GM12891 (cell line): ENCODE measurements at places on chromosomes 4 and X.

GRCh38 chr4:8082517-8083055, 76.0 kb downstream of the ABLIM2 start:
- DNase-seq: no peak

DNA sequence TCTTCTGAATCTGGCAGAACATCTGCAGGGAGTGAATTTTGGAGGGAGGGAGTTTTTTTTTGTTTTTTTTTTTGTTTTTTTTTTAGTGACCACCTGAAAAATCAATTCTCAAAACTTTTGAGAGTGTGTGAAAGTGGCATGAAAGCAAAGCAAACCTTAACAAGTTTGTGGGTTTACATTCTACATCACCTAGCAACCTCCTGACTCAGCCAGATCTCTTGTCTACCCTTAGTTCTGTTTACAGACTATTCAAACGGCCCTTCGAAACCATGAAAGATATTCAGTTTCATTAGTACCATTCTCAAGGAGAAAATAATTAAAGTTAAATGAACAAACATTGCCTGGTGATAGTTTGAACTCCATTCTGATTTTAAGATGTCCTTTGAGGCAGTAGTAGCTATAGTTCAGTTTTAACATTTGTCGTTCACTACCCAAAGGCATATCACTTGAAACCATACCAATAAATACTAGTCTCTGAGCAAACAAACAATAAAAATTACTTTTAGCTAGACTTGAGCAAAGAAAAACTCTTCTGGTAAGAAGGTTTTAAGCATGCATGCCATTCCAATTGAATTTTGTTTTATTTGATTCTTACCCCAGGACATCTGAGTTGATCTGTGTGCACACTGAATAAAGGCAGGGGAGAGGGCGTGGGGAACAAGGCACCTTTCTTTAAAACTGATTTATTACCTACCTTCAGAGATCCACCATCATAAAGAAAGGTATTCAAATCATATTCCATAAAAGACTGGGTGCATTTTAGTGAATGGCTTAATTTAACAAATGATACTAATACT, 137.7 kb downstream of the ARX start:
- no peak for DNase-seq

- no peak for DNase-seq
These were observed 93.3 kb downstream of the MAMLD1 start for GRCh38 chrX:150456466-150456865.

- DNase-seq: no peak
These were observed 2340.7 kb downstream of the PCDH7 start for GRCh38 chr4:33060674-33061542.

DNA sequence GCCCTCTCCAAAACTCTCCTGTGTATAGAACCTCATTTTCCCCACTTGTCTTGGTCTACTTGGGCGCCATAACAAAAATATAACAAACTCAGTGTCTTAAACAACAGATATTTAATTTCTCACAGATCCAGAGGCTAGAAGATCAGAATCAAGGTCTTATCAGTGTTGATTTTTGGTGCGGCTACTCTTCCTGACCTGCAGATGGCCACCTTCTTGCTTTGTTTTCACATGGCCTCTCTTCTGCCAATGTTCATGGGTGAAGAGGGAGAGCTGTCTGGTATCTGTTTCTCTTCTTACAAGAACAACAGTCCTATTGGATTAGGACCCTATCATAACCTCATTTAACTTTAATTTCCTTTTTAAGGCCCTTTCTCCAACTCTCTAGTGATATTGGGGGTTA, 177.3 kb downstream of the PABPC4L start:
- DNase-seq: no peak

GRCh38 chrX:51151734-51152133, 180.9 kb upstream of the NUDT10 start:
- no peak for DNase-seq

DNA sequence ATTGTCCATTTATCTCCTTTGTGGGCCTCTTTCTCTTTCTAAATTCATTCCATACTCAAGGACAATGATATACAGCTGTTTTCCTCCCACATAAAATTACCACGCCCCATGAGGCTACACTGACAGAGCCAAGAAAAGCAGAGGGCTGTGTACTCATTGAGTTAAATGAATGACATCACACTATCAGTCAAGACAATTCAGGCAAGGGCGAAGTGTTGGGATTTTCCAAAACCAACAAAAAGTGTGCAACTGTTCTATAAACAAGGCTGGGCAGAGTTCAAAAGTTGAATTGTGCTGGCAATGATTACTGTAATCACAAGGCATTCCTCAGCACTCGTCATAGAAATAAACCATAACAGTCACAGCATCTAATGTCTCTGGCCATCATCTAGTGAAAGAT, 799.6 kb upstream of the DIAPH2 start:
- DNase-seq: no peak

DNA sequence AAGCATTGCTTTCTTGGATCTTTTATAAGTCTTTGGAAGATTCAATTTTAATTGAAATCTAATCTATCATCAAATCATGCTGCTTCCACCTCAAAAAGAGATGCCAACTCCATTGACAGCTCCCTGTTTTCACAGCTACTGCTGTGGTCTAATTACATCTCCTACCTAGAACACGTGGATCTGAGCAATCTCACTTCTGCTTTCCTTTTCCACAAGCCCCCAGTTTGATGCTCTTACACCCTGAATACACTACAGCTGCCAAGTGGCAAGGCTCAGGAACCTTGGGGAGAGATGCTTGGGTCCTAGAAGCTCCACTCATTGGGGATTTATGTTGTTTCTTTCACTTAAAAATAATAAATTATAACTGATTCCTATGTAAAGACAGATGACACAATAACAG, 172.0 kb downstream of the CFAP299 start:
- no peak for DNase-seq

DNA sequence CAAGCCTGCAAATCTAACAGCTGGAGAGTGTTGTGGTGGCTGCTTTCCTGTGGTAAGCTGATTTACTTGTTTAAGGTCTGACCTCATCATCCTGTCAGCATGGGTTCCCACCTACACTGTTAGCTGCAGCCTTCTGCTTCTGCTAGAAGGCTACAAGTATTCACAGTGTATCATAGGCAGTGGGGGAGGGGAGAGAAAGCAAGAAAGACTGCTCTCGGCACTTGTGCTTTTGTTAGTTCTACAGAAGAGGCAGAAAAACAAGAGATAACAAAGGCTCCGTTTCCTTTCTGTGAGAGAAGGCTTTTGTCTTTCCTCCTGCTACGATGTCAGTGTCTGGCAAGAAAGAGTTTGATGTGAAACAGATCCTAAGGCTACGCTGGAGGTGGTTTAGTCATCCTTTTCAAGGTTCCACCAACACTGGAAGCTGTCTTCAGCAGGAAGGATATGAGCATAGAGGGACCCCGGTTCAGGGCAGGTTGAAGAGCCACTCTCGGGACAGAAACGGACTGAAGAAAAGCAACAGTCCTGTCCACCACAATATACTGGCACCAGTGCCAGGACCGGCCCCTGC, at the start of gene KLHL4:
KLHL4 (plus strand) TSS at position 232 of the 571 bp plus-strand sequence; CDS start at position 324, 92 bp downstream.
- no peak for DNase-seq

- no peak for DNase-seq
These were observed at the start of gene FAM9C for GRCh38 chrX:13044441-13044840. Gene FAM9C (minus strand): TSS chrX:13044620. CDS start chrX:13043789, 831 bp downstream.

- DNase-seq: no peak
These were observed 1.0 kb upstream of the USP27X start for GRCh38 chrX:49878128-49878833.

DNA sequence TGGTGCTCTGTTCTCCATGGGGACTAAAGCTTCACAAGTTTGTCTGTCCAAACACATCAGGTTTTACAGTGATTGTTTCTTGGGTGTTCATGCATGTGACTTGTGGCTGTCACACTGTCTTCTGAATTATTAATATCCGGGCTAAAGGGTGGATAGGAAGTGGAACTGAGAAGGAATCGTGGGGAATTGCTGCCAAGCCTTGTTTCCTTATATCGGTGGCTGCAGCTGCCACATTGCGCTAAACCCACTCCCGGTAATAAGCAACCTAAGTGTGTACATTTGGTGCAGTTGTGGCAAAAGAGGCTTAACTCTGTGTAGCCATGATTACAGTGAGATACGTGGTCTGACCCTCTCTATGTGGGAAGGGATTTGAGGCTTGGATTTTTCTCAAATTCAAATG, 30.7 kb downstream of the SEPTIN11 start:
- DNase-seq: no peak

DNA sequence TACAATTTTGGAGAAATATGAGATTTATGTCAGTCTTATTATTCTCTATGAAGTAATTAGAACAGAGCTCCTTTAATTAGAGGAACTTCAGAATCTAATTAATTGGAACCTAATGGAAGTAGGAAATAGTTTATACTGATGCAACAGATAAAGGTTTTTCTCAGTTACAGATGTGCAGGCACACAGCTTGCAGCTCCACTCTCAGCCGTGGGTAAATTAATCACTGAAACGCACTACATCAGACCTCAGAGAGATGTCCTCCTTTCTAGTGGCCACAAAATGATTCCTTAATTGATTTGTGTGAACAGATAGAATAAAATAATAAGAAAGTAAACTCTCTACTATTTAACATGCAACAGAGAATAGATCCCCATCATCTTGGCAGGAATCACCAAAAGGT, 21.5 kb upstream of the NPY2R start:
- DNase-seq: no peak

- no peak for DNase-seq
These were observed 161.2 kb downstream of the EFNB1 start for GRCh38 chrX:68989865-68990606.

- DNase-seq: peak; percentile 27
These were observed 55.9 kb downstream of the FGFBP1 start for GRCh38 chr4:15882675-15883086.

GRCh38 chr4:113610537-113610936, 151.0 kb downstream of the CAMK2D start:
- DNase-seq: no peak

- DNase-seq: no peak
These were observed 91.2 kb downstream of the LPAR4 start for GRCh38 chrX:78838709-78839108.

DNA sequence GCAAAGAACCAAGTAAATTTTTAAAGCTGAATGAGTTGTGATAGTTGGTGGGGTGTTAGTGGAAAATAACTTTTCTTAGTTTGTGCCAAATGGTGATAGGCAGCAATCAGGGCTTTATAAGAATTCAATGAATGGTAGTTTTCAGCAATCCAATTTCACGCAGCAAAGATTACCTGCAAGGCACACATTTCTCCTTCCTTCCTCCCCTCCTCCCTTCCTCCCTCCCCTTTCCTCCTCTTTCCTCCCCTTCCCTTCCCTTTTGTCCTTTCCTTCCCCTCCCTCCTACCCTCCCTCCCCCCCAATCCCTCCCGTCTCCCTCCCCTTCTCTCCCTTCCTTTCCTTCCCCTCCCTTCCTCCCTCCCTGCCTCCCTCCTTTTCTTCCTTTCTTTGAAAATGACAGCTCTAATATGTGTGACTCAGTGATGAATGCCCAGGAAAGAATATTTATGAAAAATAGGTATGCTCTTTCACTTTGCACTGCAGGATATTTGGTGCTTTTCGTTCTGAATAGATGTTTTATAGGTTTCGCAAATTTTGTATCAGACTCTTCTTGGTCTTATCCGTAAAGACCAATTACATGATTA, 168.1 kb downstream of the BMPR1B start:
- no peak for DNase-seq

DNA sequence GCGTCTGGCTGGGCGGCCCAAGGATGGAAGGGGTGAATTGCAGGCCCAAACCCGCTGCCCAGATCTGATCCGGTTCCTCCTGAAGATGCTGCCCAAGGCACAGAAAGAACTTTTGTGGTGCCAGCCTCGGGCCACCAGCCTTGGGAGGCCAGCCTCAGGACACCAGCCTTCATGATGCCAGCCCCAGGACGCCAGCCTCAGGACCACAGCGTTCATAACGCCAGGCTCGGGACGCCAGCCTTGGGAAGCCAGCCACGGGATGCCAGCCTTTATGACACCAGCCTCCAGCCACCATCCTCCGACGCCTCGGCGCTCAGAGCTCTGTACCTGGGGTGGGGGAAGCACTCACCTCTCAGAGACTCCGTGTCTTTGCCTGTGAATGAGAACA, 107.8 kb downstream of the ADRA2C start:
- DNase-seq: no peak

GRCh38 chr4:122796801-122797404, 29.7 kb upstream of the FGF2 start:
- no peak for DNase-seq

GRCh38 chr4:187415231-187415630, 580.3 kb upstream of the ZFP42 start:
- DNase-seq: no peak

DNA sequence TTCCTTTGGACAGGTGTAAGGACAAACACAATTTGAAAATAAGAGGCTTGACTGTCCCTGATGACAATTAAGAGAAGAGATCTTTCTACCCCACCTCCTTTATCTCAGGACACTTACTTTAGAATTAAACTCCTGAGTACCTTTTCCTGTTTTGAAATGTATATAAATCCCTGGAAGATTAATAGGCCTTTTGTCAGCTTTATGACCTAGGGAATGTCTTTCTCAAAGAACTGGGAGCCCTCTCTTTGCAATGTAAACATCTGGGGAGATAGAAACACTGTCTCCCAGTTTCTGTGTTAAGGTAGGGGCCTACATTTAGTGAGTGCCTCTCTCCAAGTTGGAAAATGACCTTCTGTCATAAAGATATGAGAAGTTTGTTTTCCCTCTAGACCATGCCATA, 31.7 kb downstream of the AGA start:
- no peak for DNase-seq

- no peak for DNase-seq
These were observed 2.4 kb downstream of the STX18 start for GRCh38 chr4:4539481-4539880.

- no peak for DNase-seq
These were observed 6.6 kb upstream of the ENOX2 start for GRCh38 chrX:130909469-130910136.

- no peak for DNase-seq
These were observed 58.6 kb downstream of the SMAD1 start for GRCh38 chr4:145540235-145540634.

- DNase-seq: no peak
These were observed 175.3 kb downstream of the TSPAN5 start for GRCh38 chr4:98482847-98483806.
